ENCODE measurements at places on chromosomes 1 and 21.

GRCh38 chr1:85681087-85681486 is 27.1 kb downstream of the ZNHIT6 start:
- DNase-seq = no peak

GRCh38 chr1:182670032-182670749 is 14.2 kb downstream of the RGS8 start:
- no peak for DNase-seq

- no peak for DNase-seq
These were observed 43.2 kb upstream of the RUNX3 start for GRCh38 chr1:24973315-24973714.

- DNase-seq = no peak
These were observed 20.1 kb upstream of the CCDC17 start for GRCh38 chr1:45643978-45644377.

- DNase-seq = no peak
These were observed 4.4 kb upstream of the NPL start for GRCh38 chr1:182785181-182785580.

- no peak for DNase-seq
These were observed 55.2 kb downstream of the TOMM20 start for GRCh38 chr1:235073331-235073967.

GRCh38 chr21:42685036-42685435 is 31.6 kb downstream of the PDE9A start:
- no peak for DNase-seq

All from stimulated activated CD4-positive, alpha-beta T cell treated with anti-CD3 and anti-CD28 coated beads, TNF-alpha, amount 100 ng/mL, for 1 hour (primary cell).